OCI-LY7 (cell line): ENCODE measurements at places on chromosomes 1 and 21. TPM values are rescaled to one million over a fixed set of nuclear protein-coding genes. Genes with fewer than 3 reads are reported as not detected.

The HSD11B1 gene
- not detected in 2 replicates for total RNA-seq

The APOBEC4 gene
- total RNA-seq = not detected in 2 replicates

The TTC22 gene
- total RNA-seq = not detected in 2 replicates

The SLAMF6 gene
- total RNA-seq = 65.1 and 72.4 TPM in 2 replicates

The G0S2 gene
- not detected in 2 replicates for total RNA-seq

The OR2T2 gene
- not detected in 2 replicates for total RNA-seq

The FHAD1 gene
- total RNA-seq = not detected in 2 replicates

The ENSA gene
- 164 and 166 TPM in 2 replicates for total RNA-seq

The CTH gene
- 14.4 and 16.8 TPM in 2 replicates for total RNA-seq

The PLA2G2A gene
- not detected in 2 replicates for total RNA-seq

The SPRR2A gene
- total RNA-seq = not detected in 2 replicates

DNA sequence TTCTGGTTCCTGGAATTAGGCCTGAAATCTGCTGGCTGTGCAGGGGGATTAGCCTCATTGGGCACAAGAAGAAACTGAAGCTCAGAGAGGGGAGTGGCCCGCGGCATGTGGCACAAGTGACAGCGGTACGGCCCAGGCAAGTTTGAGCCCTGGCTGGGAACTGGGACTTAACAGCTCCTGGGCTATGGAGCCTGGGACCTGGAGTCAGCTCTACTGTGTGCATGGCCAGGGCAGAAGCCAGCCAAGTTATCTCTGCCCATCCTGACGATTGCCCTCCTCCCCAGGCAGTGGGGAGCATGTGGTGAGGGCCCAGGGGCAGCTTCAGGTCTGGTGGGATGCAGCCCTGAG is 61.3 kb downstream of the ALPL start:
- DNase-seq = no peak

GRCh38 chr1:234980645-234981396 is 147.8 kb downstream of the TOMM20 start:
- DNase-seq = peak; percentile 53

GRCh38 chr1:27102707-27103468 is 52.0 kb downstream of the SLC9A1 start:
- DNase-seq = peak; percentile 70

DNA sequence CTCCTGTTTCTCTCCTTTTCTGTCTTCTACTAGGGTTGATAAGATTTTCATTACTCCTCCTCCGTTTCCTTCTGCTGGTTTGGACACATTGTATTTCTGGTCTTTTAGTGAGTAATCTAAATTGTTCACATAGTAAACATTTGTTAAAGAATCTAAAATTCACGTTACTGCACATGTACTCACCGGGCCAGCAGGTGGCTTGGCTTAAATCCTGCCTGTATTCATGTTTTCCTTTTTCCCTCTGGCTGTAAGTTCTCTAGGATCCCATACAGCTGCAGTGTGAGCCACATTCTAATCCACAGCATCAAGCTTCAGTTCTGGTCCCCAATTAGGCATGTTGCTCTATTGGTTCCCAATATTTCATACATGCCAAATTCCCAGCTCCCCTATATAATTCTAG is 958.3 kb downstream of the ADGRL2 start:
- no peak for DNase-seq

DNA sequence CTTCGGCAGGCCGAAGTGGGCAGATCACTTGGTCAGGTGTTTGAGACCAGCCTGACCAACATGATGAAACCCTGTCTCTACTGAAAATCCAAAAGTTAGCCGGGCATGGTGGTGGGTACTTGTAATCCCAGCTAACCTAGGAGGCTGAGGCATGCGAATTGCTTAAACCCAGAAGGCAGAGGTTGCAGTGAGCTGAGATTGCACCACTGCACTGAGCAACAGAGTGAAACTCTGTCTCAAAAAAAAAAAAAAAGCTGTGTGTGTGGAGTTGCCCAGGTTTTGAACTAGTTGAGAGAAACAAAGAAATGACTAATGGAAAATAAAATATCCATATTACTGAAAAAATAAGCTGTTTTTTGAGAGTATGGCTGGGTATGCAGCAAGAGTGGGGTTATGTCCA is 100.2 kb downstream of the GTF2B start:
- DNase-seq = no peak

DNA sequence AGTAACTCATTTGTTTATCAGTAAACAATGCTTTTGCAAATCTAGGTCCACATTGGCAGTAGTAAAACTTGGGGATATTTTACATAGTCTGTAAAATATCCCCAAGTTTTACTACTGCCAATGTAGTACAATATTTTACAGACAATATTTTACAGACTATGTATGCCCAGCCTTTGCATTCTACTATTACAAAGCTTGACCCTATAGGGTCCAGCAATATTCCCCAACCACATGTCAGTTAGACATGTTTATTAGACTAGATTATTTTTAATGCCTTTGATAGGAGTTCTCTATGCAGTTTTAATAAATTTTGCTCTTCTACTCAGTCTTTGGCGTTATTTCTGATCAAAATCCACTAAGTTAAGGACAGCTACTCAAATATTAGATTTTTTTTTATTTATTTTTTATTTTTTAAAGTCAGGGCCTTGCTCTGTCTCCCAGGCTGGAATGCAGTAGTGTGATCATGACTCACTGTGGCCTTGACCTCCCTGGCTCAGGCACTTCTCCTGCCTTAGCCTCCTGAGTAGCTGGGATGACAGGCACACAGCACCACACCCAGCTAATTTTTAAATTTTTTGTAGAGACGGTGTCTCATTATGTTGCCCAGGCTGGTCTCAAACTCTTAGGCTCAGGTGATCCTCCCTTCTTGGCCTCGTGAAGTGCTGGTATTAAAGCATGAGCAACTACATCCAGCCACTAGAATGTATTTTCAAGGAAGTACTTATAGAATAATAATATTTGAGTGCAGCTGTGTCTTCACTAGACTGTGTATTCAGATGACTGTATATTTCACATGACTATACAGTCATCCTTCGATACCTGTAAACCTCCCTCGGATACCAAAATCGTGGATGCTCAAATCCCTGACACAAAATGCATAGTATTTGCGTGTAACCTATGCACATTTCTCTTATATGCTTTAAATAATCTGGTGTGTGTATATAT is 19.8 kb downstream of the MIER1 start:
- DNase-seq = no peak

DNA sequence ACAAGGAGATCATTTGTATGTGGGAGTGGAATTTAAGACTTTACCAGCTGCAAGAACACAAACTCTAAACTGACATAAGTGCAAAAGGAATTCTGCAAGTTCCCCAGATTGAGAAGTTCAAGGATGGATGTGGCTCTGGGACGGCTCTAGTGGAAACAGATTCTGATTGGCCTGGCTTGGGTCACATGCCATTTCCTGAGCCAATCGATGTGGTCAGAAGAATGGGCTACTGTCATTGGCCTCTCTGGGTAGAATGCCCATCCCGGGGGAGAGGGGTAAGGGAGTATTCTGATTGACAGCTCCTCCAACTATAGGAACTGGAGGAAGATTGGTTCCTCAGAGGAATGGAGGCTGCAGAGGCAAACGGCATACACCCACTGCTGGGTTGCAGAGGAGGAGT is 6.0 kb upstream of the IFNLR1 start:
- DNase-seq = no peak

DNA sequence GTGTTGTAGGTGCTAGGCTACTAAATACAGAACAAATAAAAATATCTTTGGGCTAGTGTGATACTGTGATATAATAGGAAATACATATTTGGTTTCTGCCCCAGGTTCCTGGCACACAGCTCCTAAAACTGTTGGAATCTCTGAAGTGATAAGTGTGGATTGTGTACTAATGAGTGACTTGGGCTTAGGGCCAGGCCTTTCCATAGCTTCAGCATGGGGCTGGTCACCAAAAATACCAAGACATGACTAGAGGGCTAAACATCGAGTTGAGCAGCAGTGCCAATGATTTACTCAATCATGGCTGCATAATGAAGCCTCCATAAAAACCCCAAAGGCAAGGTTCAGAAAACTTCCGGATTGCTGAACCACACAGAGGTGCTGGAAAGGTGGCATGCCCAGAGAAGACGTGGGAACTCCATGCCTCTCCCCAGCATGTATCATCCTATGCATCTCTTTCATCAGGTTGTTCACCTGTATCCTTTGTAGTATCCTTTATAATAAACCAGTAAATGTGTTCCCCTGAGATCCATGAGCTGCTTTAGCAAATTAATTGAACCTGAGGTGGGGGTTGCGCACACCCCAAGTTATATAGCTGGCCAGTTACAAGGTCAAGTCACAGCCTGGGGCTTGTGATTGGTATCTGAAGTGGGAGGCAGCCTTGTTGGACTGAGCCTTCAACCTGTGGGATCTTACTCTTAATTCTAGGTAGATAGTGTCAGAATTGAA is 51.6 kb downstream of the ZMYM4 start:
- no peak for DNase-seq

DNA sequence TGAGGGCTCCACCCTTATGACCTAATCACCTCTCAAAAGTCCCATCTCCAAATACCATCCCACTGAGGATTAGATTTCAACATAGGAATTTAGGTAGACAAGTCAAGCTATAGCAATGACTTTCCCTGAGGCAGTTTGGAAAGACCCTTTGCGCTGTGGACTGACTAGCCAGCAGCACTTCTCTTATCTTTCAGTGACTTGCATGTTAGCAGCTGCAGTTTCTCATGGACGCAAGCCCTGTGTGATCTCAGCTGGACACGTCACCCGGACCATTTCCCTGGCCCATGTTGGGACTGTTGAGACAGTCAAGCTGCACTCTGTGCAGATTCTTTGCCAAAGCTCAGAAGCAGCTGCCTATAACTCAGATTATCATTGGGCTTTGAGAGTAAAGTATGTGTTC is 408.1 kb upstream of the USP24 start:
- no peak for DNase-seq

DNA sequence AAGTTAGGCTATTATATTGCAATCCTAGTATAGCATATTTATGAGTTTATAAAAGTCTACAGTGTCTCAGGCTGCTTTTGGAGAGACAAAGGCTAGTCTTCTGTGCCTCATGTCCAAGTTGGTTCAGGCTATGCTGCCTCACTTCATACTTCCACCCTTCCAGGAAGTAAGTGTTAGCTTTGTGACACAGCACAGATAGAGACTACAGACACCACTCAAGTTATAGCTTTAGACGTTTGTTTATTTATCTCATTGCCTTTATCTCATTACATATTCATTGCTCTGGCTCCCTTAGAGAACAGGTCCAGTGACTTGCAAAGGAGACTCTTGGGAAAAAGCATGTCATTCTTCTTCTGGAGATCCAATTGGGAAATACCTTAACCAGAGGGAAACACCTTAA is 22.6 kb upstream of the GBP4 start:
- DNase-seq = no peak

- no peak for DNase-seq
Measured at GRCh38 chr1:83131692-83131955, 867.3 kb downstream of the TTLL7 start.

- DNase-seq = no peak
Measured at GRCh38 chr1:203467550-203467921, 8.1 kb upstream of the PRELP start.

GRCh38 chr1:159960721-159961381 is 6.8 kb upstream of the SLAMF9 start:
- no peak for DNase-seq

DNA sequence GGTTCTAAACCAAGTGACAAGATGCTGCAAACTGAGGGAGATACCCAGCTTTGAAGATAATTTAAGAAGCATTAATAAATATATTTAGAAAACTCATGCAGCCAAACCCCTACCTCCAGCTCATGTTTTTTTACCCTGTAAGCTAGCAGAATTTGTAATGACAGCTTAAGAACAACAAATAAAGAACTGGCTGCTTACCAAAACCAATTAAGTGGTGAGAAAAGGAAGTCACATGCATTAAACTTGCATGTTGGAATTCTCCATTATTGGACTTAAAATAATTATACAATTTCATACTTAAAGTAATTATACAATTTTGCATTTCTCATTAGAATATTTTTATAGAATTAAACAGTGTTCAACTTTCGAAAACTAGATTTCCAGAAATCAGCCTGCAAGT is 75.6 kb upstream of the CNIH3 start:
- no peak for DNase-seq

DNA sequence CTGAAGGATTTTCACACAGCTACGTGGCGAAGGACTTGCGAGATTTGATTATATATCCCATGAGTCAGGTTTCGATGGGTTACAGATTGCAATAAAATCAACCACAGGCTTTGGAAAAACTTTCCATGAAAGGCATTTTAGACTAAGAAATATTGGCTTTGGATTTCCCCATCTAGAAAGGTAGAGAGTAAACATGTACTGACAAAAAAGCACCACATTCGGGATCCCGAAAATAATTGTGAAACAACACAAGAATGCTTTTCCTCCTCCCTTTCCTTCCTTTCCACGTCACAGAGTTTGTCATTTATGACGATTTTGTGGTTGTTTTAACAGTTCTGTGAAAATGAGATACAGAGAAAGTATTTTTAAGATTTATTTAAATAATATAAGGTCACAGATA is 38.5 kb downstream of the TGFB2 start:
- no peak for DNase-seq

DNA sequence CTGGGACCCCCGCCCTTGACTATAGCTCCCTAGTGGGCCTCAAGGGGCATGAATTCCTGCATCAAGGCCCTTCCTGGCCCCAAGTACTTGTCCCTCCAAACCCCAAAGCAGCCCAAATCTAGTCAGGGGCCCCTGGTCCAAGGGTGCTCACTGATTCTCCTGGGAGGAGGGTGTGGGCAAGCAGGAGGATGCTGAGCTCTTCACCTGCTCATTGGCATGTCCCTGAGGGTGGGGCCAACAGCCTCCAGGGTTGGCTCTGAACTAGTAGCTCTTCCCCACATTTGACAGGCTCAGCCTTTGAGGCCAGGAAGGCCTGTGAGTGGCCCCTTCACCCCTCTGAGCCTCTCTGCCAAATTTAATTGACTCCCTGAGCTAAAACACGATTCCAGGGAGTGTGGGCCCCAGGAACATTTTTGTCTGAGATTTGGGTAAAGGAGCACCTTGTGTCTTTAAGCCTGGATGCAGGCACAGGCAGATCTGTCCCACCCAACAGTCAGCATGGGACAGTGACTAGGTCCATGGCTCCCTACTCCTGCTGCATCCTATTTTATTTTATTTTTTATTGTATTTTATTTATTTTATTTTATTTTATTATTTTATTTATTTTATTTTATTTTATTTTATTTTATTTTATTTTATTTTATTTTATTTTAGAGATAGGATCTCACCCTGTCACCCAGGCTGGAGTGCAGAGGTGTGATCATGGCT is 11.0 kb upstream of the WNT9A start:
- DNase-seq = no peak

- DNase-seq = no peak
Measured at GRCh38 chr1:24909388-24909898, 20.6 kb downstream of the RUNX3 start.

DNA sequence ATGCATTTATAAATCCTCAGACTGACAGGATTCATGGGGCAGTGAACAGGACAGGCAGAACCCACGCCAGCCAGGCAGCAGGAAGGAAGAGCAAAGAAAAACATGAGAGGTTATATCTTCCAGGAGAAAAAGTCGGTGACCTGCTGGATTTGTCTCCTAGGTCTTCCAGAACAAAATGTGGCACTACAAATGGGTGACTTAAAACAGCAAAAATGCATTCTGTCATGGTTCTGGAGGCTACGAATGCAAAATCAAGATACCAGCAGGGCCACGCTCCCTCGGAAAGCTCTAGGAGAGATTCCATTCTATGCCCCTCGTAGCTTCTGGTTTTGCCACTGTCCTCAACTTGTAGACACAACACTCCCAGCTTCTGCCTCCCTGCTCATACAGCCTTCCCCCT is 63.4 kb downstream of the PSMG1 start:
- DNase-seq = no peak

- DNase-seq = no peak
Measured at GRCh38 chr1:200627575-200628222, 7.1 kb upstream of the KIF14 start.
